ENCODE measurements at places on chromosomes 3 and 15. TPM values are rescaled to one million over a fixed set of nuclear protein-coding genes. Genes with fewer than 3 reads are reported as not detected.

DNA sequence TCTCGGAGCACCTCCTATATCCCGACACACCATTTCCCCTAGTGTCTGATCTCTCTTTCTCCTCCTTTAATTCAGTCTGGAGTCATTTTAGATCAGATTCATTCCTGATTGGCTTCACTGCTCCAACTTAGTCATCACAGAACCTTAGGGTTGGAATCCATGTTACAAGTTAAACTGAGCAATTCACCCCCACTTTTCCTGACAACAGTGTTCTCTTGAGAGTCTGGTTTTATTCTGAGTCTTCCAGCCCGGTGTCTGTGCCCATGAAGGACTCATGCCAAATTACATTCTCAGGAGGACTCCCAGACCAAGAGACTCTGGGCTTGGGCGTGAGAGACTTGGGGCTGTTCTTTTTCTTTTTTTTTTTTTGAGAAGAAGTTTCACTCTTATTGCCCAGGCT lies 57.5 kb downstream of the LPP start:
- DNase-seq: no peak

GRCh38 chr3:185934174-185934557 lies 3.6 kb downstream of the TRA2B start:
- no peak for DNase-seq

DNA sequence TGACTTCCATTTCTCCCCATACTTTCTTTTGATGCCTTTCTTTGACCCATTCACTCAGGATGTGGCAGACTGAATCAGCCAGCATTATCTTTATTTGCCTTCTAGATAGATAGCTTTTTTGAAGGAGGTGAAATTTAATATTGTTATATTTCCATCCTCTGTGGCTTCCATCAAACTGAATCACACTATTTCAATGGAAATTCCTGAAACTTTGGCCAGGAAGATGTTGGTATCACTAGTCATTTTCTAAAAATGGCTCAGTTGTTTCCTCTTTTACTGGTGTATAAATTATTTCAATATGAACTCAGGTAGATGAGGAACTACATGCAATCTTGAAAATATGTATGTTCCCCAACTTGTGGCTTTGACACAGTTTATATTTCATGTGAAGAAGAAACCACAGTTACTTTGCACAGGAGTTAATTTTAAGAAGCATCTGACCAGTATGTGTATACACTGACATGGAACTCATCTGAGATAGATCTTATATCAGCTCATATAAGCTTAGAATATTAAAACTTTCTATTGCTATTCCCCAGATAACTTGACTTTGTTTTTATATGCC lies 248.3 kb downstream of the CGGBP1 start:
- DNase-seq: peak; percentile 85

- DNase-seq: no peak
Measured at GRCh38 chr3:167669699-167670098, 16.0 kb upstream of the WDR49 start.

Gene DOCK3
- total RNA-seq: 1.4 TPM

Gene RASL12
- total RNA-seq: not detected

Measured in HT1080 (cell line).